ENCODE measurements at places on chromosomes 11 and 22.

DNA sequence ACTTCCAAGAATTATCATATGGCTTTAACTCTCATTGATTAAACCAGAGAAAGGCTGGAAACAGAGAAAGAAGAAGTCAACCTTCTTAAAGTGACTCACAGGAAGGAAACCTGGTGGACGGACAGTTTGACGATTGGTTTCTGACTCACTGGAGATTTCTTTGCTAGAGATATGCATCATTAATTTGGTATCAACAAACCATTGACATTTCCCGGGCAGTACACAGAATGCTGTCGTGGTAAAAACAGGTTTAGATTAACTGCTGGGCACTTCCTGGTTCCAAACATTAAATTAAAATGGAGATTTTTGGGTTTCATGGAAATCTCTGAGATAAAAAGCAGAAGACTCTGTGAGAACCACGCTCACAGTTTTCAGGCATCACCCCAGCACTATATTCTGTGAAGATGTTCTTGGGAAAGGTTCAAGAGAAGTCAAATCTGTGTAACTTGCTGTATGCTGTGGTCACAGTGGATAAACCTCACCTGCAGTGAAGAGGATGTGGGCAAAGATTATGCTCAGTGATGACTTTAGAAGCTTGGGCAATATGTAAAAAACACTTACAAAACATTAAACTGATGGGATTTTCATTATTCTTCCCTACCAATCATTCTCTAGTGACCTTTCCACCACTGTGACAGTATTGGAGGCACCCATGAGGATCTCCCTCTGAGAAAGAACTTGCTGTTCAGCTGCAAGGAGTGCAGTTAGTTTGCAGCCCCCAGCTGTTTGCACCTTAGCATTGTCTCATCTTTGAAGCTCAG is 61.1 kb upstream of the CD44 start:
- no peak for DNase-seq

- DNase-seq, result no peak
Measured at GRCh38 chr11:126485021-126485792, 129.7 kb downstream of the ST3GAL4 start.

DNA sequence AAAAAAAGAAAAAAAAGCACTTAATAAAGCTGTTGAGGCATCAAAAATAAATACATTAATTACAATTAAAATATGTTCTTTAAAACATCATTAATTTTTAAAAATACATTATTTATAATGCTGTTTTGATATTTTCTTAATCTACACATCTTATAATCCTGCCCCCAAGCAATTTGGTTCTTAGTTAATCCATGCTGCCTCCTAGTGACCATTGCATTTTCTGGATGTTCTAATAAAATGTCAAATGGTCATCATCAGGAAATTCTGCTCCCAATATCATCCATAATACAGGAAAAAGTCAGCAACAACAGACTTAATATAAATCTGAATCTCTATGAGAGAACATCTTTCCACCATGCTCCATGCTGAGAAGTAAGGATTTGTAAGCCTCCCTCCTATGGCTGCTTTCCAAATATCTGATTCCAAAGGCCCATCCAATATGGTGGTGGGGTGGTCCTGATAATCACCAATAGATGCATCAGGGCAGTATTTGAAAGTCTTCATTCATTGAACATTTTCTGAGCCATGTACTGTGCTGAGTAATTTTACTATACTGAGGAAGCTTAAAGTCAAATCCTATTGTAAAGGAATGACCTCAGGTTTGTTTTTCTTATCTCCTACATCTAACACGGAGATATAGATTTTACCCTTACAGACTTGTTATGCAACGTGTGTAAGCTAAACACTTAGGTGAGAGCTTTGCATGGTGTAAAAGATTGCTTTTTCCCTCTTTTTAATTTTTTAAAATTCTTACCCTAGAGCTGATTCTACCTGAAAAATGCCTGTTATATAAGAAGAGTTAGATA is 124.7 kb upstream of the BMAL1 start:
- DNase-seq, result no peak

DNA sequence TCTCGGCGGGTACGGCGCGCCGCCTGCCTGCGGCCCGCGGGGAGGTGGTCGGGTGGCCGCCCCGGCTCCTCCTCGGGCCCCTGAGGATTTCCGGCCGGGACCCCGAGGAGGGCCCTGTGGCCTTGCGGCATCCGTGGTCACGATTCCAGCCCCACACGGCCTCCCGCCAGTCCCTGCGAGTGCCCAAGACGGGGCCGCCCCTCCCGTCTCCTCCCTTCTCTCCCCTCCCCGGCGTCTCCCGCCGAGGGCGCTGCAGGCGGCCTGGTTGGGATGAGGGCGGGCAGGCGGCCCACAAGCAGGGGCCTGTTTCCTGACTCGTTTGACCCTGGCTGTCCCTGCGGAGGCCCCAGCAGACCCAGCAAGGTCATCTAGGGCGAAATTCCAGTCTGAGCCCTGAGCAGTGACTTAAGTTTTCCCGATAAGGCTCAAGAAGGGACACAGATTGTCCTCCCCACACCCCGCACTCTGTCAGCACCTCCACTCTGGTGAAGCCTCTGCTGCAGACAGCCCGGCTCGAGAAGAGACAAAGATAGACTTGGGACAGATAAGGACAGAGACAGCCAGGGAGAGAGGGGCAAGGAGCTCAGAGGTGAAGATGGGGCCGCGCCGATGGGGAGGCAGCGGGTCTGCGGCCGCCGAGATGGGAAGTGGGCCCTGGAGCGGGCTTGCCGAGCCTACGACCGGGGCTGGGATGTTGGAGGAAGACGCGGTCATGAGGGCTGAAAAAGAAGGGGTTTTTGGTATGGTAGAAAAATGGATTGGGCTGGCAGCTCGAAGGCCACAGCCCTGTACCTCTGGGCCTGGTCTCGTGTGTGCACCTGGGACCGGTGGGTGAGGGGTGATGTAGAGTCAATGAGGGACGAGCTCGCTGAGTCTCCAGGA is 95.0 kb downstream of the SWAP70 start:
- DNase-seq, result peak; percentile 87

GRCh38 chr11:35146711-35147110 is 7.7 kb downstream of the CD44 start:
- DNase-seq, result no peak

GRCh38 chr11:14905104-14906033 is 13.3 kb upstream of the CYP2R1 start:
- DNase-seq, result peak; percentile 25

DNA sequence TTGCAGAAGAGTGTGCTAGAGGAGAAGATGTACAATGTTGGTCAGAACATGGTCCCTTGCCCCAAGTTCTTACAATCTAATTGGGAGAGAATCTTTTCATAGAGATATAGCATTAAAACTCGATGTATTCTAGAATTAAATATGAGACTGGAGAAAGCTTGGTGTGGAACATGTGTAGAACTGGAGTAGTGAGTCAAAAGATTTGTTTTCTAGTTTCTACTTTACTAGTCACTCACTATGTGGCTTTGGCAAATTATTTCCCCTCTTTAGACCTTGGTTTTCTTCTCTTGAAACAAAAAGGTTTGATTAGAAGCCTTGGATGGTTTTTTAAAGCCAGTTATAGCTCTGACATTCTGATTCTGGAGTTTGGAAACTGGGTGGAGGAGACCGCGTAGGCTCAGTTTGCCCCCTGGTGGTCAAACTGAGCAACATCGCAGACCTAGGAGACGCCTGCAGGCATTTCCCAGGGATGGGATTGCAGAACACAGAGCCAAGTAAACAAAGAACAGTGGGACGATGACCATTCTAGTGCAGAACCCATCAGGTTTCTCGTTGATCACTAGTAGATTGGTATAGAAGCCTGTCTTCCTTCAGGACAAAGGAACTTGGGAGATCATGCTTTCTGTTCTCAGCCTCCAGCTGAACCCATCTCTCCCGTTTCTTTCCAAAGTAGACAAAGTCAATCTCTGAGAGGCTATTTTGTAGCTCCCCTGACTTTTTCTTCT is 8.5 kb upstream of the CHRDL2 start:
- peak; percentile 27 for DNase-seq

DNA sequence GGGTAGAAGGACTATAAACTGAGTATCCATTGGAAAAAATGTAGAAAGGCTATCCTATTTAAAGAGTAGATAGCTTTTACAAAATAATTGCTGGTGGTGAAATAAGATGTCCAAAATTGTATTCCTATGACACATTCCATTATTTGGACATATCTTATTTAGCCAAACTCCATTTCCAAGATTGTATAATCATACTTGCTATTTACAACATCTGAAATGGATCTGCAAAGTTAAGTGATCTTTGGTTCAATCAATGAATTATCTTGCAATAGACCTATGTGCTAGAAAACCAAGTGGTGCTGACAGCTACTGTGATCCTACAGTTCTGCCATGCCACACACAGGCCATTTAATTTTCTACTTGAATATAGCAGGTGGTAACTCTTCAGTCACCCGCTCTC is 11.0 kb upstream of the BLID start:
- DNase-seq, result no peak

DNA sequence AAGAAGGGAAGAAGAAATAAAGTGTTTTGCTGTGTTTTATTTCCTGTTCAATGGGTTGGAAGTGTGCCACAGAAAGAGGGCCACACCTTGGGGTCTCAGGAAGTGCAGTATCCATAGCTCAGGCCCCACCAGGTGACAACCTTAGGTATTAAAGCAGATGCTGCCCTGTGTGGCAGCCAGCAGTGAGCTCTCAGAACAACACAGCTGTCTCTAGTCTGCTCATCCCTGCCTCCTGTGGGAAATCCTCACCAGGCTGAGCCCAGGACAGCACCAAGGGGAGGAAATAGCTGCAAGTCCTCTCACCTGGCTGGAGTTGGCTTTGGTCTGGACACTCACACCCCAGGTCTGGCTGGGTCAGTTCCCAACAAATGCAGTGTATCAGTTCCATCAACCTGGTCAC is 25.1 kb downstream of the ARL14EP start:
- no peak for DNase-seq

GRCh38 chr11:17403980-17404759 is 15.7 kb upstream of the KCNJ11 start:
- no peak for DNase-seq

- DNase-seq, result no peak
Measured at GRCh38 chr11:64396079-64396591, 37.2 kb downstream of the RPS6KA4 start.

GRCh38 chr11:26134053-26134452 is 197.9 kb upstream of the ANO3 start:
- no peak for DNase-seq

DNA sequence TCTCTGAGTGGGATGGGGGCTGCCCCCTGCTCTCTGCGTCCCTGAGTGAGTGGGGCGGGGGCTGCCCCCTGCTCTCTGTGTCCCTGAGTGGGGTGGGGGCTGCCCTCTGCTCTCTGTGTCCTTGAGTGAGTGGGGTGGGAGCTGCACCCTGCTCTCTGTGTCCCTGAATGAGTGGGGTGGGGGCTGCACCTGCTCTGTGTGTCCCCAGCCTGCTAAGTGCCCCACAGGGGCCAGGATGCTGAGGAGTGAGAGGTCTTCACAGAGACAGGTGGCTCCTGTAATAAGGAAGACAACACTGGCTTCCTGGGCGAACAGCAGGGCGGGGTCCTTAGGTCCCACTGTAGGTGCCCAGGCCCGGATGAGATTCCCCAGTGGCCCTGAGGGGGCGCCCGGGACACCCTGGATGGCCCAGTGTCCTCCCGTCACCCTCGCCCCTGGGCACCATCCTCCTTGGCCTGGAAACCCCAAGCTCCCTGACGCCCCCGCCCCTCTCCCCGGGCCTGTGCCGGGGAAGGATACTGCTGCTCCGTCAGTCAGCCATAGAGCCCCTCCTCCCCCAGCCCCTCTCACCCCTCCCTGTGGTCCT is 3.8 kb upstream of the CCDC188 start:
- DNase-seq, result no peak

GRCh38 chr22:30457981-30458380 is 13.8 kb downstream of the SEC14L3 start:
- DNase-seq, result no peak

GRCh38 chr22:28514321-28514821 is 165.3 kb downstream of the TTC28 start:
- DNase-seq, result no peak

DNA sequence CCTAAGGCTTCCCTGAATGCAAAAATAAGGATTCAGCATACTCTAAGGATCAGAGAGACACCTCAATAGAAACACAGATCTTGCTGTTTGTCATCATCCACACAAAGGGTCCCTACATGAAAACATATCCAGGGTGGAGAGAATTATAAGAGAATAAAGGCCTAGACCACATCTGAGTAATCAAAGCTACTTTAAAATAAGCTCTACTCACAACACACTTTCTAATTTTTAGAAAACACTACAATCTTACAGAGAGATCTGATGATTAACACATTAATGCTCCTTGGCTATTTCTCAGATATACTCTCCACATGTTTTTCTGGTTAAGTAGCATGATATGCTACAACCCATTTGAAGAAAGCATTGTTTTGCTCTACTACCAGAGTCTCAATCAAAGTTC is 108.2 kb downstream of the ETS1 start:
- DNase-seq, result no peak

DNA sequence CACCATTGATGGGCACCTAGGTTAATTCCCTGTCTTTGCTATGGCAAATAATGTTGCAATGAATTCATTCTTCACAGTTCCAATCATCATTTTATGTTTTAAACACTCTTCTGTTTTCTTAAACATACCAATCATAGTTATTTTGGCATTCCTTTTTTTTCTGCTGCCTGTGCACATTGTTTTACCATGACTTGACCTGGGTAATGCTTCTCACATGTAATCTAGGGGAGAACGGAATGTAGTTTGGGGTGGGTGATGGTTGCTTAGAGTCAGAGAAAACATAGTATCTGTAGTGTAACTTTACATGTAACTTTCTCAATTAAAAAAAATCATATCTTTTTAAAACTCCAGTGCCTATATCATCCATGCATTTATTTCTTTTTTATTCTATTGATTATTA is 1945.3 kb upstream of the RAG2 start:
- DNase-seq, result no peak

DNA sequence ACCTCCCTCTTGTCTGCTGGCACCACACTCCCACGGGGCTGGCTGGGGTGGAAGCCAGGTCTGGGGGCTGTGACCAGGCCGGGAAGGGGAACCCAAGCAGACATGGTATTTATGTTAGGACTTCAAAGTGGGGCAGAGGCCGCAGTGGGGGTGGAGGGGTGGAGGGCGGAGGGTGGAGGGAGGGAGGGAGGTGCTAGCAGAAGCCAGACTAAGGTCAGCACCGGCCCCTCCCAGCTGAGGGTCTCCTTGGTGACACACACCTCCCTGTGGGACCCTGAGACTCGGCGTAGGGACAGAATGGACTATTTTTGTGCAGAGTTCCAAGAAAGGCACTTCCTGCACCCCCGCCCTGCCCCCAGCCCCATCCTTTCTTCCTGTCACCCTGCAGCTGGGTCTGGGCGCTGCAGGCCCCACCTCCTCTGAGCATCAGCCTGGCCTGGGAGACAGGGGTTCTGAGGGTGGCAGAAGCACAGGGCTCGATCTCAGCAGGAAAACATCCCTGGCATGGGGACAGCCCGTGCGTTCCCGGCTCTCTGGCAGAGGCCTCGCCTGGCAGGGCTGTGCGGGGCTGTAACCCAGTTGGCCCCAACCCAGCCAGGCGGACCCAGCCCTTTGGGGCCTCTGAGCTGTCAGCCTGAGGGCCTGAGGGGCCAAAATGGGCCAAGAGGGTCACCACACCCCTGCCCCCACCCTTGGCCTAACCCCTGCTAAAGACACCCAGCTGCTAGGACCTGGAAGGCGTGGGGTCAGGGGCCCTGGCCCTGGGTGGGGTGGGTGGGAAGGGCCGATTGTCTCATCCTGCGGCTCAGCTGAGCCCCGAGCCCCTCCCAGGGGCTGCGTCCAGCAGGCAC is 9.6 kb upstream of the CD248 start:
- DNase-seq, result peak; percentile 74

GRCh38 chr22:47534804-47535410 is 772.5 kb downstream of the TBC1D22A start:
- DNase-seq, result no peak

Data from psoas muscle (tissue), 8 donors.